Anterior cingulate cortex (tissue), 58 donors: ENCODE measurements at places on chromosomes 4 and X.

GRCh38 chrX:126065901-126066660 is 100.0 kb downstream of the DCAF12L2 start:
- DNase-seq: no peak

DNA sequence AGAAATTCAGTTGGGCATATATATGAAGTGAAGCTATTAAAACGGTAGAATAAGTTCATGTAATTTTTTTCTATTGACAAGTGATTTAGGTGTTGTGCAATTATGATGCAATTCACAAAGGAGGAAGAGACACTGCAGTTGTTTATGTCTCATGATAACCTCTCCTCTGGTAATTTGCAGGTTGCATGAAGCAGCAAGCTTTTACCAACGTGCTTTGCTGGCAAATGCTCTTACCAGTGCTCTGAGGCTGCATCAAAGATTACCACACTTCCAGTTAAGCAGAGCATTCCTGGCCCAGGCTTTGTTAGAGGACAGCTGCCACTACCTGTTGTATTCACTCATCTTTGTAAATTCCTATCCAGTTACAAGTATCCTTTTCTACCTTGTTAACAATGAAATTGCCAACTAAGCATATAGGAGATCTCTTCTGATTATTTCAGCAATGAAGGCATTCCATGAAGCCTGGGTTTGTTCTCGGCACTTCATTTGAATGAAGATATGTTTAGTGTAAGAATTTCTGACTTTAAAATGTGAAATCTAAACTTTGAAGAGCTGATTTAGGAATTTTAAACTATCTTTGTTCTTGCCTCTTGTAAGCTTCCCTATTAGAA is 3.9 kb downstream of the TMEM33 start:
- DNase-seq: no peak

DNA sequence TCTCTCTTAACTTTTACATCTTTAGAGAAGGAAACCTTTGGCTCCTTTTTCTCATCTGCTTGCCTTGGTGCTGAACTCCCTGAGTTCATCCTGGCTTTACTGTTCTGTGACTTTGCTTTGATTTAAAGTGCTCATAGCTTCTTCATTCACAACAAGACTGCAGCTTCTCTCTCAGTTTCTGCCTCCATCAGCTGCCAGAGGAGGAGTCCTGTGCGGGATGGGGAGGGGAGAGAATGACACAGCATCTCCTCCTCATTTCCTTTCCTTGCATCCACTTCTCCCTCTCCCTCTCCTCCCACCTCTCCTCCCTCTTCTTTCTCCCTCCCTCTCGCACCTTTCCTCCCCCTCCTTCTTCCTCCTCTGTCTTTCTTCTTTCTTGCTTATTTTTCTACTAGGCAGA is 42.0 kb downstream of the CBLL2 start:
- no peak for DNase-seq

DNA sequence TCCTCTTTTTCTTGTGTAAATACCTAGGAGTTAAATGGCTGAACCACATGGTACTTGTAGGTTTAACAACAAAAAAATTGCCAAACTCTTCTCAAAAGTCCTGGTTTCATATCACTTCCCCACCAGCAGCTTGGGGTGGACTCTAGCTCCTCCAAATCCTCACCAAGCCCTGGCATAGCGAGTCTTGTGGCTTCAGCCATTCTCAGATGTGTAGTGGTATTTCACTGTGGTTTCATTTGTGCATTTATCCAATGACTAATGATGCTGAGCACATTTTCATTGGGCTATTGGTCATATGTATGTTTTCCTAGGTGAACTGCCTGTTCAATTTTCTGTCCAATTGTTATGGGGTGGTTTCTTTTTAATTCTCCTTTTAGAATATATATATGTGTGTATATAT is 249.3 kb downstream of the NLGN4X start:
- DNase-seq: no peak

DNA sequence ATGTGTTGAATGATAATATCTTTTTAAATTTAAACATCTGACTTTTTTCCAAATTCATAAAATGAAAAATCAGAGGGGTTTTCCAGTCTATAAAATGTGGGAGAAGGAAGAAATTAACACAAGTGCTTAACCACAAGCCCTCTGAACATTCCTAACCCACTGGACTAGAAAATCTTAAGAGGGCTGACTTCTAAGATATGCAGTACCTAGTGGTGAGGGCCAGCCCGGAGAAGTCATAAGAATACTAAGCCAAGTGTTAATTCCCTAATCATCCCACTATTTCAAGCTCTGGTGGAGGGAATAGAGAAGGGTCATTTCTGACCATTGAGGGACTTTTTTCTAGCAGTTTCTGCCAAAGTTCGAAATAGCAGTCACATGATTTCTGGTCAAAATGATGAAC is 86.9 kb upstream of the NEIL3 start:
- no peak for DNase-seq

DNA sequence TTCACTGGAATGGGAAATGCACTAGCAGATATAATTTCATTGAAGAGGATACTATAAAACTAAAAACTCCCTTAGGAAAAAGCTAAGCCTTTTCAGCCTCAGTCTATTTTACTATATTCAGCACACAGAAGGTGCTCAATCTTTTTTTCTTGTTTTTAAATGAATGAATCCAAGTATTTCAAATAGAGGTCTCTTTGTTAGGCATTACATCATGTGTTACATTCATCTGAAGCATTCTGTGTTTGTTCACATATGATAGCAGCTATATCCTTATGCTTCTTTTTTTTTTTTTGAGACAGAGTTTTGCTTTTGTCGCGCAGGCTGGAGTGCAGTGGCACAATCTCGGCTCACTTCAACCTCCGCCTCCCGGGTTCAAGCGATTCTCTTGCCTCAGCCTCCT is 278.4 kb downstream of the CAMK2D start:
- no peak for DNase-seq

GRCh38 chr4:8533274-8533865 is 46.8 kb upstream of the GPR78 start:
- no peak for DNase-seq

- no peak for DNase-seq
These were observed 111.9 kb downstream of the HDAC8 start for GRCh38 chrX:72460715-72461114.

GRCh38 chrX:114338870-114339269 is 245.0 kb upstream of the HTR2C start:
- DNase-seq: no peak

DNA sequence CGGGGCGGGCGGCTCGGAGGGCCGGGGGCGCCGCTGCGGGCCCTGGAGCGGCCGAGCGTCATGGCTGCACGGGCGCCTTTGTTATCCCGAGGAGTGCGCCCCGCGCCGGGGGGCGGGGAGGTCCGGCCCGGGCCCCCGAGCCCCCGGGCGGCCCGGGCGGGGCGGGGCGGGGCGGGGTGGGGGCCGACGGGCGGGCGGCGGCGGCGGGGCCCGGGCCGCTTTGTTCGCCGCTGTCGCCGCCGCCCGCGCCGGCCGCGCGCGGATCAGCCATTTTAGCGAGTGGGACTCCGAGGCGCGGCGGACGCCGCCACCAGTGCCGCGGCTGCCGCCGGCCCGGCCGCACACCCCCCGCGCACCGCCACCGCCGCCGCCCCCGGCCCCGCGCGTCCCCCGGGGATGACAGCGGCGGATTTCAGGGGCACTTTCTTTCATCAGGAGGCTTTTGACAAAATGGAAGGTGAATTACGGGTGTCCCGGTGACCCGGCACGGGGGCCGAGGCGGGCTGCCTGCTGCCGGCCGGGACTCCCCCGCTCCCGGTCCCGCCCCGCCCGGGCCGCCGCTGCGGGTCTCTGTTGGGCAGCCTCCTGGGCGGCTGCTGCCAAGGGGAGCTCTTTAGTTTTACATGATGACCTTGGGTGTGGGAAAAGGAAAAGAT is 1.2 kb downstream of the HMGB3 start:
- DNase-seq: no peak

GRCh38 chrX:821327-822107 is 190.9 kb downstream of the SHOX start:
- no peak for DNase-seq

DNA sequence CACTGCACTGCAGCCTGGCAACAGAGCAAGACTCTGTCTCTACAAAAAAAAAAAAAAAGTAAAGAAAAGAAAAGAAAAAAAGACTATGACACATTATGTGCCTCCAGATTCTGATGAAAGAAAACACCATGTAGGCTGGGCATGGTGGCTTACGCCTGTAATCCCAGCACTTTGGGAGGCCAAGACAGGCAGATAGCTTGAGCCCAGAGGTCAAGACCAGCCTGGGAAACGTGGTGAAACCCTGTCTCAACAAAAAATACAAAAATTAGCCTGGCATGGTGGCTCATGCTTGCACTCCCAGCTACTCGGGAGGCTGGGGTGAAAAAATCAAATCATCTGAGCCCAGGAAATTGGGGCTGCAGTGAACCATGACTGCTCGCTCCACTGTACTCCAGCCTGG is 19.4 kb downstream of the THOC2 start:
- no peak for DNase-seq

- DNase-seq: no peak
These were observed 59.3 kb upstream of the GPC4 start for GRCh38 chrX:133474574-133474973.

DNA sequence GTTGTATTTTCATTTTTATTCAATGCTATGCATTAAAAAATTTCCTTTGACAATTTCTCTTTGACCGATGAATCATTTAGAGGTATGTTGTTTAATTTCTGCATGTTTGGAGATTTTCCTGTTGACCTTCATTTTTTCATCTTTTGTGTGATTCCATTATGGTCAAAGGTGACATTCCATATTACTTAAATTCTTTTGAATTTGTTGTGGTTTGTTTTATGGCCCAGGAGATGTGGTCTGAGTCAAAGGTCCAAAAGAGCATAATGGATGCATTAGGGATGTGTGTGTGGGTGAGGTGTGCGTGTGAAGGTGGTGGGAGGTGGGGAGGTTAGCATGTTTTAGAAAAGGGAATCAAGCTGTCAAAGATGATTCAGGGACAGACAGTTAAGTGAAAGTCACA is 76.0 kb upstream of the GIMD1 start:
- DNase-seq: no peak

- DNase-seq: no peak
These were observed 77.3 kb downstream of the FAM184B start for GRCh38 chr4:17704020-17704650.

DNA sequence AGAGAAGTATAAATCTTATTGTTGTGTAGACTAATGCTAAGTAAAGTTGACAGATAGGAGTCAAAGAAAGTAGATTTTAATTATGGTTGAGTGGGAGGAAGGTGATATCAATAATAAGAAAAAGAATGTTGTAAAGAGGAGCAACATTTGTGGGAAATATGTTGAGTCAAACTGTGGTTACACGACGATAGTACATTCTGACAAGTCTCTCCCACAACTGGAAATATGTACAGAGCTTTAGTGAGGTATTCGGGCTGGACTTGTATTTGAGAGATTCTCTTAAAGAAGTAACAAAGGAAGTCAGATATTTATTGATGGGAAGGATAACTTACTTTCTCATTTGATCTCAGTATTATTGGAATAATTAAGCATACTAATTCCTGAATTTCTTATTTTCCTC is 525.3 kb upstream of the MAGEB2 start:
- no peak for DNase-seq

- DNase-seq: no peak
These were observed 45.4 kb upstream of the PNPLA4 start for GRCh38 chrX:7972586-7972985.

- DNase-seq: no peak
These were observed 116.3 kb upstream of the NRK start for GRCh38 chrX:105706041-105706440.

GRCh38 chr4:25937801-25938200 is 23.8 kb downstream of the SMIM20 start:
- DNase-seq: no peak

DNA sequence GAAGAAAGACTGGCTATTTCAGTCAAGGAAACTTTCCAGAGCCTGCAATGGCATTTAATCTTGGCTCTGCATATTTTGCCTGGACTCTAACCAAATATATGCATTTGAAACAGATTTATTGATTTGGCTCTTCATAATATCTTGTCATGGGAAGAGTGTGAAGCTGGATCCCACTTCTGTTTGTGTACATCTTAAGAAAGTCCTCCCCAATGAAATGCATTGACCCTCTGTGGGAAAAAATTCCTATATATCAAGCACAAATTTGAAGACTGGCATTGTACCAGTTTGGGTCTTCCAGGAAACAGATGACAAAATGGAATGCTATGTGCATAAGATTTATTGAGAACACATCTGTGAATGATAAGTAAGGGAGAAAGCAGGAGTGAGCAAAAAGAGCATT is 897.3 kb upstream of the TENM3 start:
- DNase-seq: no peak

GRCh38 chr4:20544645-20545044 is 155.6 kb upstream of the PACRGL start:
- no peak for DNase-seq

DNA sequence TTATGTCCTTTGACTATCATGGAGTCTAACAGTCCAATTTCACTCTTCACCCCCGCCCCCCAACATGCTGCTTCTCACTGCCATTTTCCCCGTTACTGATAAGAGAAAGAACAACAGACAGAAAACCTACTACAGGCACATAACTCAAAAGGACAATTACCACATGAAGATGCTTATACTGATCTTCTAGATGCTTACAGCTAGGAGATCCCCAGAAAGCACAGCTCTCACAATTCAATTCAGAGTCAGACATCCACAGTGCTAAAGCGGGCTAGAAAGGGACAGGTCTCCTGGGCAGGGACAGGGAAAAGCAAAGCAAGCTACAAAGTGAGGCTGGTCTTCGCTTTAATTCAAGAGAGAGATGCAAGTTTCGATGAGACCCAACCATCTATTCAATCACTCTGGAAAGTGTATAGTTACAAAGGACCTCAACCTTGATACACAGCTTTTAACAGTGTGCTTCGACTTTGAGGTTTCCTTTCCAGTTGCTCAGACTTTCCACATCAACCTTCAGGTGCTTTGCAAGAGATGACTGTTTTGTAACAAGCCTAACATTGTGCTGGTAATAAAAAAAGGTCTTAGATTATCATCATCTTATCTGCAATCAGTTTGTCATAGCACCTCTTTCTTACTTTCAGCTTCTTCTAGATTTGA is 60.9 kb downstream of the LEF1 start:
- DNase-seq: no peak

- no peak for DNase-seq
These were observed 98.4 kb downstream of the ZNF827 start for GRCh38 chr4:145840162-145840768.

DNA sequence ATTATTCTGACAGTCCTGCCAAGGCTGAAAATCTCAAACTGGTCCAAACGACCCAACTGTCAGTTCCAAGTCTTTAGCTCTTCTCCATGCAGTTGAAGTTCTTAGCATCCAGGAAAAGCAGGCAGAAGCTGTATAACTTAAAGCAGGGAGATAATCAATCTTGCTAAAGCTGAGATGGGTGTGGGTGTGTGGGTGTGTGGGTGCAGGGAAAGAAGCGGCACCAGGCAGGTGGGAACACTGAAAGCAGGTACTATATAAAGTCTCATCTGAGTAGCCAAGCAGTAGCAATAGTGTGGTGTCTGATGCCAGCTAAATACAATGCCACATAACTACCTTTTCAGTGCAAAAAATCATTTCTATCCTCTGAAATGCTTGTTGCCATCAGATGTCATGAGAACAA is 69.7 kb upstream of the EGFL6 start:
- DNase-seq: no peak

DNA sequence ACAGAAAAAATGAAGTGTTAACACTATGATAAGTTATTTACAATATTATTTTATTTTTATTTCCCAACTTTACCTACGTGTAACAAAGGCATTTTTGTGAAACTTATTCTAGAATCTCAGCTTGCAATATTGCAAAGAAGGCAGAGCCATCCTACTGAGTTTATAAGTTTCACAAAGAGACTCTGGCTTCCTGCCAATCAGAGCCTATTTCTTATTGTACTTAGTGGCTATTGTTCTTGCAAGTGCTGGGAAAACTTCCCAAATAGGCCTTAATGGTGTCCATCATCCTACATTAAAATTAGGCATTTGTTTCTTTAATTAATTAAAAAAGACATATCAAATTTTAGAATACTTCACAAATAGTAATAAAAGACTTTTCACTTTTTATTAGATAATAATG is 233.2 kb downstream of the EPHA5 start:
- no peak for DNase-seq
